ENCODE measurements at places on chromosomes 12 and 14. TPM values are rescaled to one million over a fixed set of nuclear protein-coding genes. Genes with fewer than 3 reads are reported as not detected.

Gene HCAR2
- 15.4 TPM for total RNA-seq

Gene KRT83
- not detected for total RNA-seq

Gene AICDA
- total RNA-seq, result not detected

Gene CEBPE
- total RNA-seq, result 0.21 TPM

Gene RGS6
- 2.5 TPM for total RNA-seq

Gene IL31
- not detected for total RNA-seq

Gene SLC7A7
- total RNA-seq, result 74.8 TPM

Gene AMN
- 0.84 TPM for total RNA-seq

Gene ARHGEF40
- 12.9 TPM for total RNA-seq

Gene ESRRB
- 0.10 TPM for total RNA-seq

Gene COL2A1
- total RNA-seq, result not detected

Gene BCL11B
- 101 TPM for total RNA-seq

Gene OR4K5
- total RNA-seq, result not detected

Gene SINHCAF
- total RNA-seq, result 109 TPM

Gene MMP19
- total RNA-seq, result 4.2 TPM

Gene TAS2R50
- total RNA-seq, result 0.31 TPM

Gene DBX2
- total RNA-seq, result not detected

Gene WNT1
- 0.10 TPM for total RNA-seq

Gene TTC9
- total RNA-seq, result 6.6 TPM

Gene GDF3
- not detected for total RNA-seq

Gene EPYC
- total RNA-seq, result not detected

Gene KRT85
- not detected for total RNA-seq

Gene FBXO21
- 92.8 TPM for total RNA-seq

Gene FBXO33
- total RNA-seq, result 114 TPM

Gene RNASE2
- total RNA-seq, result 38.3 TPM

Gene ITGA7
- total RNA-seq, result 2.0 TPM

Gene ITGB7
- 49.8 TPM for total RNA-seq

Gene GPR84
- 49.4 TPM for total RNA-seq

Gene STAT2
- 95.2 TPM for total RNA-seq

Gene AHNAK2
- total RNA-seq, result 0.10 TPM

Gene RTN1
- 8.0 TPM for total RNA-seq

Gene PCBP2
- total RNA-seq, result 511 TPM

Gene NFATC4
- total RNA-seq, result 0.10 TPM

Gene PPFIA2
- total RNA-seq, result not detected

Gene CCDC196
- not detected for total RNA-seq
